Thyroid gland (tissue), 4 donors: ENCODE measurements at places on chromosomes 3 and 15.

DNA sequence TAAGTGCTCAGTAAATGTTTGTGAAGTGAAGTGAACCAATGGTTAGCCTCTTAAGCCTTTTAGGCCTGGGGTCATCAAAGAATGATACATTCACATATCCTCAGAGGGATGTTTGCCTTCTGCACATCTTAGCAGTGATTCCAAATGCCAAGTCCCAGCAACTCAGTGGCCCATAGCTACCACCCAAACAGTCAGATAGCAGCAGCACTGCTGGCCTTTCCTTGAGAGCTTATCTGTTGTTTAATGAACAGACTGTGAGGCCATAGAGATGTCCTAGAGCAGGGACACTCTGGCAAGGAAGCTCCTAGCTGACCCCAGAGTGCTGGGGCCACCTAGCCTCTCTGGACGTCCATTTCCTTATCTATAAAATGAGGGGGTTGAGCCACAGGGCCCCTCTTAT is 86.8 kb downstream of the CYP19A1 start:
- DNase-seq, result no peak

DNA sequence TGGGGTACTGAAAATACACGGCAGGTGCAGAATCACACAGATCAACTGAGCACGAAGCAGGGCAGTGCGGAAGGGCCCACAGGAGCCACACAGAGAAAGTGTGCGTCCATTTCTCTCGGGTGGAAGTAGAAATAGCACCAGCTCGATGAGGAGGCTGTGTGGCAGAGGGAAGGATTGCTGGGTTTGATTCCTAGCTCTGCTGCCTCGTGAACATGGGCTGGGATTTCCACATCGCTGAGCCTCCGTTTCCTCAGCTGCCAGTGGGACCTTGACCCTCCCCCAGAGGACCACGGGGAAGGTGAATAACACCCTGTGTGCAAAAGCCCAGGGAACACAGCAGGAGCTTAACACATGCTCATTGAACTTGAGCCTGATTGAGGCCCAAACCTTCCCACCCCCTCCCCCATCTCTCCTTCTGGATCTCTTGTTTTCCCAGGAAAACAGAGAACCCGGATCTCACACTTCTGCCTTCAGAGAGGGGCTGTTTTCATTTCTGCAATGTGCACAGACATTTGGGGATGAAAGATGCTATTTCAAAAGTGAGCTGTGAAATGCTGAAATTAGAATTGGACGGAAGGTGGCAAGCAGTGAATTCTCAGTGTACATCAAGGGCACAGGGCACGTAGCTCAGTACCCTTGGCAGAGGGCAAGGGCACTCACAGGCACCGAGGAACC is 38.4 kb downstream of the ABTB1 start:
- no peak for DNase-seq

- DNase-seq, result no peak
Observed at GRCh38 chr15:73165844-73166243, 113.6 kb downstream of the NEO1 start.

- DNase-seq, result no peak
Observed at GRCh38 chr15:80915472-80915871, 74.1 kb downstream of the MESD start.
